CD4-positive, alpha-beta T cell treated with Interleukin-15 for 4 hours (primary cell): ENCODE measurements at places on chromosomes 3 and 15.

GRCh38 chr3:131907796-131908195, 127.0 kb downstream of the CPNE4 start:
- no peak for DNase-seq

- no peak for DNase-seq
These were observed 11.0 kb upstream of the ARPP19 start for GRCh38 chr15:52579852-52580251.

- DNase-seq: no peak
These were observed 28.1 kb downstream of the CHST14 start for GRCh38 chr15:40498891-40499290.

DNA sequence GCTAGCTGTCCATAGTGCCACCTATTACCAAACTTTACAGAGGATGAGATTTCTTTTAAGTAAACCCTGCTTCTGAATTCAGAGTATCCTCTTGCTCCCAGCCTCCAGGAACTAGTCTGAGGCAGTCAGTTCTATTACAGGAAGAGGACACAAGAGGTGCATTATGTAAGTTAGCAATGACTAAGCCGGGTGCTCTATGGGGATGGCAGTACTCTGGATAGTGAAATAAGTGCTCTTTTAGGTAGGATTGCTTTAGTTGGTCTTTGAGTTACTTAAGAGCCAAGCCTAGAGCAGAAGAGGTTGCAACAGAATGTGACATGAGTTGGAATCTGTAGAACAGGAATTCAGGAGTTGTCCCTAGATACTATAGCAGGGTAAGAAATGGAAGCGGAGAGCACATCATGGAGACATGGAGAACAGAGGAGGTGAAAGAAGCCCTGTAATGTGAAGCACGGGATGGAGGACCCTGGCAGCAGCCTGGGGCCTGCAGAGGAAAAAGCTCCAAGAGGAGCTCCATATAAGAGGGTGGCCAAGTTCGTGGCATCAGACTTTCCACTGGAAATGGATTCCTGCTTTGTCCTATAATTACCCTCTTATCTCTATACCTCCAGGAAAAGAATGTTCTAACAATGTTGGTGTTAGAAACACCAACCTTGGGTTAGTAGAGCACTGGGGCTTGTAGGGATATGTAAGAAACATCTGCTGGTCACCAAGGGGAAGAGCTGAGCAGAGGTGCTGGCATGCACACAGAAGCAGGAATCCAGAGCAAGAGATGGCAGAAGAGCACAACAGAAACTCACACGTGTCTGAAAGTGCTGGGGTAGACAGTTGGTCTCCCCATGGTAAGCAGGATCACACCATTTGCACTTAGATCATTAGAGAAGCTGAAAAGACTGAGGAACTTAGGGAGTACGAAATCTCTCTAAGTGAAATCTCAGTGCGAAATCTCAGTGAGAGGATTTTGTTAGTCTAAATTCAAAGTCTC, 851.1 kb downstream of the FHIT start:
- no peak for DNase-seq

DNA sequence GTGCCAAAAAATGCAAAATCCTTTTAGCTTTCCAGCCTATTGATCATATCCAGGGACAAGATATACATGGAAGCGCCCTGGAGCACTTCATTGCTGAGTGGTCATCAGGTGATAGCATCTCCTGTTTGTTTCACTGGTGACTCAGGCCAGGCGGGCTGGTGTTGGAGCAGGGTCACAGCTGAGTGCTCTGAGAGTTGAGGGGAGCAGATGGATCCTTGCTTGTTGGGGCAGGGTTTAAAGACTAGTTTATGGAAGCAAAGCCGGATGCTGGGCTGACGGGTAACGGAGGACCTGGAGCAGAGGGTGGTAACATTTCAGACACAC, 405.0 kb upstream of the TPM1 start:
- no peak for DNase-seq

DNA sequence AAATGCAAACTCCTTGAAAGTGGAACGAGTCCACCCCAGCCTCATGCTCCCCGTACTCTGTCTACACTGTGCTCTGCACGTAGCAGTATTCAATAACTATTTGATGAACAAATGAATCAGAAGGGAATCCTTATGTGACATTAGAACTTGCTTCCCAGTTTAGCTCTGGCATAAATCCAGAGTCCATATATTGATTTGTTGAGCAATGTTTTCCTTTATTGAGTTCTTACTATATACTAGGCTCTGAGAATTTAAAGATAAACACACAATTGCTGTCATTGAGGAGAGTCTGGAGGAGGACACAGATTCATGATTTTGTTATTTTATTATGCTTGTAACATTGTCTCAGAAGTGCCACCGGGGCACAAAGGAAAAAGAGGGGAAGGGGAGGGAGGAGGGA, 71.1 kb upstream of the GATM start:
- DNase-seq: no peak

DNA sequence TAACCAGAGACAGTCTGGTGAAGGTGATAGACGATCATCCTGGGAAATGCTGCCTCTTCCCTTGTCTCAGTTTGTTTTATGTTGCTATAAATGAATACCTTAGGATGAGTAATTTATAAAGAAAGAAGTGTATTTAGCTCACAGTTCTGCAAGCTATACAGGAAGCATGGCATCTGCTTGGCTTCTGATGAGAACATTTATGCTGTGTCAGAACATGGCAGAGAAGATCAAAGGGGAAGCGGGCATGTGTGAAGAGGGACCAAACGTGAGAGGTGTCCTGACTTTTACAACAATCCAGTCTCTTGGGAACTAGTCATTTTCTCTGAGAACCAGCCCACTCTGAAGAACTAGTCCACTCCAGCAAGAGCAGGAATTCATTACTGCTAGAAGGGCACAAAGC, 9.6 kb downstream of the CMC1 start:
- DNase-seq: peak; percentile 21

- no peak for DNase-seq
These were observed 413.5 kb downstream of the MECOM start for GRCh38 chr3:169250000-169250399.

DNA sequence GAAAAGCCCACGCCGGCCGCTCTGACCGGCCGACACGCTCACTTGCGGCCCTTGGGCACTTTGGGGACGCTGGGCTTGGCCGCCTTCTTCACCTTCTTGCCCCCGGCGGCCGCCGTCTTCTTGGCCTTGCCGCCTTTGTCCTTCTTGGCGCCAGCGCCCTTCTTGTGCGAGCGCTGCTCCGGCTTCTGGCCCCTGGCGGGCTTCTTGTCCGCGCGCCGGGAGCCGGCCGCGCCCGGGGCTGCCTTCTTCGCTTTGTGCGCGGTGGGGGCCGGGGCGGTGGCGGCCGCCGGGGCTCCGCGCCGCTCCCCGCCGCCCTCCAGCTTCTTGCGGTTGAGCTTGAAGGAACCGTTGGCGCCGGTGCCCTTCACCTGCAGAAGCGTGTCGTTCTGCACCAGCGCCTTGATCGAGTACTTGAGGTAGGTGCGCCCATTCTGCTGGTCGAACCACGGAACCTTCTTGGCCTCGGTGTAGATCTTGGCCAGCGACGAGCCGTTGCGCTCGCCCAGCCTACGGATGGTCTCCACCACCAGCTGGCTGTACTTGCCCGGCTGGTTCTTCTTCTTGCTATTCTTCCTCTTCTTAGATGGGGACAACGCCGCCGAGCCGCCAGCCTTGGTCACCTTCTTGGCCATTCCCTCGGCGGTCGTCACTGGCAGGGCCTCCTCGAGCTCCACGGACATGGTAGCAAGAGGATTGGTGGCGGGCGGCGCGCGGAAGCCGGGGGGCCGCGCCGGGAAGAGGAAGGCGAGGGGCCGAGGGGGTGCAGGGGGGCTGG, 36.7 kb downstream of the HMCES start:
- peak; percentile 25 for DNase-seq
